ENCODE measurements at places on chromosomes 11 and 22.

- H3K36me3 ChIP-seq: no peaks in the 10 kb centered on the region
- H3K27me3 ChIP-seq: no peaks in the 10 kb centered on the region
- no peaks in the 10 kb centered on the region for H3K4me1 ChIP-seq
- no peak overlapping the region for H3K4me3 ChIP-seq
- DNase-seq: no peak
These were observed 19.4 kb upstream of the MYO18B start for GRCh38 chr22:25722626-25723025.

- no peaks in the 10 kb centered on the region for H3K27me3 ChIP-seq
- DNase-seq: no peak
- no peak overlapping the region for H3K4me3 ChIP-seq
- no peaks in the 10 kb centered on the region for H3K36me3 ChIP-seq
- no peaks in the 10 kb centered on the region for H3K4me1 ChIP-seq
These were observed 24.1 kb downstream of the OR2AT4 start for GRCh38 chr11:75072582-75072981.

DNA sequence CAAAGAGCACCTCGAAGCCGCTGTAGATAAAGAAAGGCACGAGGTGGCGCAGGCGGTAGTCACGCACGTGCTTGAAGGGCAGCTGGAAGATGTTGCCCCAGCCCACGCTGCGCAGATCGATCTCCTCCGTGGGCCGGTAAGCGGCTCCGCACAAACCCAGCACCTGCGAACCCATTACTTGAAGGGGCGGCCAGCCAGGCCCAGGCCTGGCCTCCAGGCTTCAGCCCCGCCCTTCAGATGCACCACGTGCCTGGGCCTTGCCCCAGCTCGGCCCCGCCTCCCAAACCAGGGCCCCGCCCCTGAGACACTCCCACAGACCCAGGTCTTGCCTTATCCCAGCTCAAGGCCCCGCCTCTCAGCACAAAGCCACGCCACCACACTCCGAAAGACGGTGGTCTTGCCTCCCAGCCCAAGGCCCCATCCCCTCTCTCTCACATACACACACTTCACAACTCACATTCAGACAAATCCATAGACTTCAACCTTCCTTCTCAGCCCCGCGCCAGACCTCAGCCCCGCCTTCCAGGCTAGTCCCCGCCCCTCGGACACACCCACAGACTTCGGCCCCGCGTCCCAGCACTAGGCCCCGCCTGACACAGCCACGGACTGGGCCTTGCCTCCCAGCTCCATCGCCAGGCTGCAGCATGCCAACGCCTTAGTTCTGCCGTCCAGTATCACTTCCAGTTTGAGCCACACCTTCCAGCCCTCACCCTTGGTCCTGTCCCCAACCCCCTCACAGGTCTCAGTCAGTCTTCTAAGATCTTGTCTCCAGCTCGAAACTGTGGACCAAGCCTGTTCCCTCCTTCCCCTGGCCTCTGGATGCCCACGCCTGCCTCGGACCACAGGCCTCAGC, 7.0 kb downstream of the UNC93B1 start:
- H3K36me3 ChIP-seq: no peaks in the 10 kb centered on the region
- no peaks in the 10 kb centered on the region for H3K27me3 ChIP-seq
- H3K4me1 ChIP-seq: no peaks in the 10 kb centered on the region
- no peak overlapping the region for H3K27ac ChIP-seq
- no peak overlapping the region for H3K4me3 ChIP-seq
- no peak for DNase-seq

GRCh38 chr11:17369094-17369493, 17.5 kb downstream of the NCR3LG1 start:
- H3K4me3 ChIP-seq: no peak overlapping the region
- H3K4me1 ChIP-seq: no peaks in the 10 kb centered on the region
- H3K36me3 ChIP-seq: peaks cover 74% of the 10 kb centered on the region
- no peaks in the 10 kb centered on the region for H3K27me3 ChIP-seq
- DNase-seq: no peak

DNA sequence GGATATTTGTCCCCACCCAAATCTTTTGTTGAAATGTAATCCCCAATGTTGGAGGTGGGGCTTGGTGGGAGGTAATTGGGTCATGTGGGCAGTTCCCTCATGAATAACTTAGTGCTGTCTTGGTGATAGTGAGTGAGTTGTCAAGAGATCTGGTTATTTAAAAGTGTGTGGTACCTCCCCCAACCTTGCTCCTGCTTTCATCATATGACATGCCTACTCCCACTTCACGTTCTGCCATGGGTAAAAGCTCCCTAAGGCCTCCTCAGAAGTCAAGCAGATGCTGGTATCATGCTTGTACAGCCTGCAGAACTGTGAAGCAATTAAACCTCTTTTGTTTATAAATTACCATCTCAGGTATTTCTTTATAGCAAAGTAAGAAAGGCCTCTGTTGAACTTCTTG, 30.6 kb downstream of the AAMDC start:
- H3K27ac ChIP-seq: no peak overlapping the region

DNA sequence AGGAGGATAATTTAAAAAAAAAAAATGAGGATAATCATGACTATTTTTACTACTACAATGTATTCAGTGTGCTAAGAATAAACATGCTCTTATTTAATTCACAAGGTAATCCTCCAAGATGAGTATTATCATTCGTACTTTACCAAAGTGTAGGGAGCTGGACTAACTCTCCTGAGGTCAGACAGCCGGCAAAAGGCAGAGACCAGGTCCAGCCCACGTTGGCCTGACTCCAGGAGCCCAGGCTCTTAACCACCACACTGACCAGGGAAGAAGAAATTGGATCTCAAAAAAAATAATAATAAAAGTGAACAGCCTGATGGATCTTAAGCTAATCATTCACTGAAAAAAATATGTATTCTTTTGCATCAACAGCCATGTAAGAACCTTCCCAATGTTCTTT, 25.2 kb downstream of the PLAAT3 start:
- DNase-seq: no peak
- no peaks in the 10 kb centered on the region for H3K27me3 ChIP-seq
- H3K27ac ChIP-seq: no peak overlapping the region

DNA sequence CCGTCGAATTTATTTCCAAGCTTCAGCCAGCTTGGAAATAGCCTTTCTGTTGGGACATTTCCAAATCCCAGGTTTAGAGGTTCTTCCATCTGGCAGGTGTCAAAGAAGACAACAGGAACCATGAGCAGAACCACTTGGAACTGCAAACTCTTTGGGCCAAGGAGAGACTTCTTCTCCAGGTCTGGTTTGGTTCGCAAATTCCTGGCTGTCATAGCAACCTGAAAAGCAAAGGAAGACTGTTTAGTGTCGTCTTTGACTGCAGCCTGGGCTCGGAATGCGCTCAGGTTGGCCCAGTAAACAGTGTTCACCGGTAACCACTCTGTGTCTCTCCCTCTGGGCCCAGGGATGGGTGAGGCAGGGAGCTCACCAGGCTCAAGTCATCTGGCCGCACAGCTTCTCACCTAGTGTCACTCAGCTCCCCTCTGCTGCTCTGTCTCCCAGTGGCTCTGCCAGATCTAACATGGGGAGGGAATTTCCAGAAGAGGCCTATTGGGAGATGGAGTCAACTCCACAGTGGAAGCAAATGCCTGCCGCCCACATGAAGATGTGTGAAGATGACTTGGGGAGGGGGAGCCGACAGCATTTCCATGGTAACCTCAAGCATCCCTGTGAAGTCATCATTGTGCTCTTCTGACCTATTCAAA, 11.9 kb upstream of the CLMP start:
- H3K4me3 ChIP-seq: no peak overlapping the region
- H3K27me3 ChIP-seq: no peaks in the 10 kb centered on the region
- no peak overlapping the region for H3K27ac ChIP-seq
- no peaks in the 10 kb centered on the region for H3K36me3 ChIP-seq
- H3K4me1 ChIP-seq: no peaks in the 10 kb centered on the region

- no peaks in the 10 kb centered on the region for H3K36me3 ChIP-seq
- H3K4me3 ChIP-seq: no peak overlapping the region
- no peak overlapping the region for H3K27ac ChIP-seq
- H3K4me1 ChIP-seq: no peaks in the 10 kb centered on the region
- no peaks in the 10 kb centered on the region for H3K27me3 ChIP-seq
- DNase-seq: no peak
These were observed 864.5 kb downstream of the NTM start for GRCh38 chr11:132234878-132235277.

GRCh38 chr11:111933872-111934271, 3.3 kb upstream of the DIXDC1 start:
- DNase-seq: no peak
- H3K27ac ChIP-seq: no peak overlapping the region
- H3K27me3 ChIP-seq: no peaks in the 10 kb centered on the region
- H3K4me3 ChIP-seq: no peak overlapping the region

DNA sequence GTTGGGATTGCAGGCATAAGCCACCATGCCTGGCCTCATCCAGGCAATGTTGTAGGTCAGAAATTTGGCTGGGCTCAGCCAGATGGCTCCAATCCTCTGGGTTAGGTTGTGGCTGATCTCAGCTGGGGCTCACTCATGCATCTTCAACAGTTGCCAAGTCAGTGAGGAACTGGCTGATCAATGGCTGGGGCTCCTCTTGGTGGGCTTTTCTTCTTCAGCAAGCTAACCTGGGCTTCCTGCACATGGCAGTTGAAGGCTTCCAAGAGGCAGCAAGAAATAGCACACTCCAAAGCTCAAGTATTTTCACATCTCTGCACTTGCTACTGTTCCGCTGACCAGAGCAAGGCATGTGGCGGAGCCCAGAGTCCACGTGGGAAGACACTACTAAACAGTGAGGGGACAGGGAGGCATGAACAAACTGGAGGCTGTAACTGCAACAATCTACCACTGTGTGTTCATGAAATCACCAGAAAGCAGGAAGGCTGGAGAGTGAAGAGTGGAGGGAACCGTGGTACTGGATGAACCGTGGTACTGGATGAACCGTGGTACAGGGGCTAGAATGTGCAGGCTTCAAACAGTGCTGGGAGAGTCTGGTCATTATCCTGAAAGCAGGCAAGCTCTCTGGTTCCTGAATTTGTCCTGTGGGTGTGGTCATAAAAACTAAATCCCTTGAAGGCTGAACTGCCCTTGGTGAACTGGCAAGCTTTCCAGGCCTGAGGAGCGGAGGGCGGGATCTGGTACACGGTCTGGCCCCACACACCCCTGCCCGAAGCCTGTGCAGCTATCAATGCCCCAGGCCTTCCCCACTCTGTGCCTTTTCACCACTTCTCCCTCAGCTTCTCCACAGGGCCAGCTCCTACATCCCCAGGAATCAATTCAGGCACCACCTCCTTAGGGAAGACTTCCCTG, 20.2 kb downstream of the CHST1 start:
- no peaks in the 10 kb centered on the region for H3K27me3 ChIP-seq
- no peak overlapping the region for H3K4me3 ChIP-seq
- no peaks in the 10 kb centered on the region for H3K4me1 ChIP-seq
- no peaks in the 10 kb centered on the region for H3K36me3 ChIP-seq
- no peak for DNase-seq

DNA sequence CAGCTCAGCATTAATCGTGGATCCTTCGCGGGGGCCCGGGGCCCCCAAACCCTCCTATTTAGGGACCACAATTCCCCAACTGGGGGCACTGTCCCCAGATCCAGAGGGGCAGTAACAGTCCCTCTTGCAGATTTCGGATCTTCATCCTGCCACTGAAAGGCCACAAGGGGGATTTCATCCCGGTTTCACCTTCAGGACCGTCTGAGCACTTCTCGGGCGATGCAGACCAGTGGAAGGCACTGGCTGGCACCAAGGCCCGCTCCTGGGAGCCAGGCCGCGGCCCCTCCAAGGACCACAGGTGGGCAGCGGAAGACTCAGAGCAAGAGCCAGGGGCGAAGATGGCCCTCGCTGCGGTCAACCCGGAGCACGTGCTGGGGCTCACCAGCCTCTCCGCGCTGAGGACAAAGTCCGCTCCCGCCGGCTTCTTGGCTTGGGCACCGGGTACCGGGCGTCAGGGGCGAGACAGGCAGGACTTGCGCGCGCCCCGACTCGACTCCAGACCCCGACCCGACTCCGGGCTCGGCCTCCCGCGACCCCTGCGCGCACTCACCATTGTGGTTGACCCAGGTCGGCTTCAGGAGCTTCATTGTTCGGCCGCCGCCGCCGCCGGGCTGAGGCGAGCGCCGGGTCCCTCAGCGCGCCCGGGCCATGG, 517 bp downstream of the HIRA start:
- no peaks in the 10 kb centered on the region for H3K4me1 ChIP-seq
- peak overlapping the region; percentile 18 for H3K27ac ChIP-seq
- DNase-seq: no peak
- H3K4me3 ChIP-seq: peak overlapping the region; percentile 92
- H3K36me3 ChIP-seq: peaks cover 16% of the 10 kb centered on the region

DNA sequence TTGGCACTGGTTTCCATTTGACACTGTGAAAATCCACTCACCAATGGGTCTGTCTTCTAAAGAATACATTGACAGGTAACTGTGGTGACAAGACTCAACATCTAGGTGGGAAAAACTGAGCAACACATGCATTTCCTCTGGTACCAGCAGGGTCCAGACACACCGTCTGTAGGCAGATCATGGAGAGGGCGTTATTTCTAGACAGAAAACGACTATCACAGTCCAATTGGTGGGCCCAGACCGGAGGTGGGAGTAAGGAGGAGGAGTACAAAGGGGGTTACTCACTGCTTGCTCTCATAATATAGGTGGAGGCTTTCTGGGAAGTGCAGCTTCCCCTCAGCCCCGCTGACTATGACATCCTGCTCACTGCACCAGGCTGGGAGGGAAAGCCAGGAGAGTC, 9.9 kb downstream of the OVCH2 start:
- H3K36me3 ChIP-seq: no peaks in the 10 kb centered on the region
- H3K4me3 ChIP-seq: no peak overlapping the region
- H3K27me3 ChIP-seq: no peaks in the 10 kb centered on the region
- no peaks in the 10 kb centered on the region for H3K4me1 ChIP-seq
- DNase-seq: no peak

GRCh38 chr11:111942829-111943228, 5.7 kb downstream of the DIXDC1 start:
- DNase-seq: peak; percentile 38
- no peaks in the 10 kb centered on the region for H3K27me3 ChIP-seq
- H3K27ac ChIP-seq: peak overlapping the region; percentile 75

- H3K36me3 ChIP-seq: no peaks in the 10 kb centered on the region
- no peaks in the 10 kb centered on the region for H3K27me3 ChIP-seq
- no peaks in the 10 kb centered on the region for H3K4me1 ChIP-seq
- DNase-seq: no peak
- no peak overlapping the region for H3K27ac ChIP-seq
- H3K4me3 ChIP-seq: no peak overlapping the region
These were observed 377.7 kb downstream of the TENM4 start for GRCh38 chr11:79062814-79063762.

- no peaks in the 10 kb centered on the region for H3K27me3 ChIP-seq
- no peaks in the 10 kb centered on the region for H3K4me1 ChIP-seq
These were observed 60.7 kb upstream of the FADD start for GRCh38 chr11:70142221-70142875.
